ENCODE measurements at places on chromosomes 6 and 20.

DNA sequence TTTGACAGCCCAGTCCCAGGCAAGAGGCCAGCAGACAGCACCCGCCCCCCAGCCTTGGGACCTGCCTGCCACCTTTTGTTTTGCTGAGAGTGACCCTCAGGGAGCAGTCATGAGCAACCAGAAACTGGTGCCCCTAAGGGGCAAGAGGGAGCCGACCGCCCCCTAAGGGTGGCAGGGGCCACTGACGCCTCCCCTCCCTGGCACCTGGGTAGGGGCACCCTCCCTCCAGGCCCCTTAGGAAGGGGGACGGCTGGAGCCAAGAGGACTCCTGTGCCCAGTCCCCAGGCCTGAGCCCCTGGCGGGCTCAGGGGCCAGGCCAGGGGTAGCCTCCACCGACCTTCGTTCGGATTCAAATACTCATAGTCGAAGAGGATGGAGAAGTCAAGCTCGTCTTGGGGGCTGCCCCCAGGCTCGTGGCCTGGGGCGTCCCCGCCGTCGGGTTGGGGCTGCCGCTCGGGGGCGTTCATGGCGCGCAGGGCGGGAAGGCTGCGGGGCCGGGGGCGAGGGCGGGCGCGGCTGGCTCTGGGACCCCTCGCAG is 417 bp downstream of the NFATC2 start:
- no peak for DNase-seq

- DNase-seq, result no peak
Observed at GRCh38 chr6:16405375-16405774, 167.0 kb downstream of the GMPR start.

- no peak for DNase-seq
Observed at GRCh38 chr6:134247231-134247833, 70.6 kb downstream of the SGK1 start.

GRCh38 chr20:539191-539590 is 4.4 kb downstream of the CSNK2A1 start:
- DNase-seq, result no peak

DNA sequence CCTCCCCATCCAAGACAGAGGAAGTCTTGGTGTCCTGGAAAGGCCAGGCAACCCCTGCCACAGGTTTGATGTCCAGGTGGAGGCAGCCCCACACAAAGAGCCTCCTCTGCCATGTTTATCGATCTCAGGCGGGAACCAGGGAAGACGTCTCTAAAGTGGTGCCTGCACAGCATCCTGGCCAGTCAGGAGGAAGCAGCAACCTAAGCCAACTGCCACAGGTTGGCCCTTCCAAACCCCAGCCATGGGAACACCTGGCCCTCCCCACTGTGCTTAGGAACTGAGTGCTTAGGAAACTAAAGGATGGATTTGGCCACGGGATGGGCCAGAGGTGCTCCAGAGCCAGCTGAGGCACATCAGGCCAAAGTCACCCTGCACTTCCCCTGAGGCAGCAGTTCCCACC is 56.9 kb downstream of the CSE1L start:
- DNase-seq, result no peak

- no peak for DNase-seq
Observed at GRCh38 chr20:18662279-18663040, 74.6 kb downstream of the DTD1 start.

DNA sequence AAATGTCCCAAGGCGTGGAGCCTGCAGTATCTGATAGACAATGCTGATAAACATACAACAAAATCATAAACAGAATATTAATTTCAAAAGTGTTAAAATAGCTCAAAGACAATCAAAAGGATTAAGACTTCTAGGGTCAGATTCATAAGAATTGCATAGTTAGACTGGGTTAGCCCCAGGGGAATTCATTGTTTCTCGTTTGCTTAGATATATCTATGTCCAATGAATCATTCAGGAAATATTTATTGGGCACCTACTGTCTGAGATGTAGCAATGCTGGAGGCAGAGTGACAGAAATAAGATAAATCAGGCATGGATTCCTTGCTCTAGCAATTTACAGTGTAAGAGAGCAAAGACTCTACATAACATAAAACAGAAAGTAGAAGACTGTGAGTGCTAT is 124.4 kb upstream of the PRL start:
- peak; percentile 53 for DNase-seq

- DNase-seq, result peak; percentile 40
Observed at GRCh38 chr6:169274781-169275180, 21.1 kb upstream of the THBS2 start.

DNA sequence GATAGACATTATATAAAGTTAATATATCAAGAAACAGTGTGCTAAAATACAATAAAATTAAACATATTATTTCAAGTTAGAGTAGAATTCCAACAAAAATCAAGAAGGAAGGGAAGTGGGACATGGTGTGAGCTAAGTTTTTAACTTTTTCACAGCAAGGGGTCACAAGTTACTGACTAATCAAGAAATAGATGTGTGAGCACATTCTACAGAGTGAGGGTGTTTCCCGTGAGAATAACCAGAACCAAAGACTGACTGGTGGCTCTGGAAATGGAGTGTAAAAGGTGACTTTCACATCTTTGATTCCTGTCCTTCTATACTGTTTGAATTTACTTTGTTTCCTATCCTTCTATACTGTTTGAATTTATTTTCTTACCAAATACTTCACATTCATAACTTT is 206.6 kb downstream of the TASP1 start:
- DNase-seq, result no peak

- DNase-seq, result no peak
Observed at GRCh38 chr6:21666201-21666691, 72.7 kb downstream of the SOX4 start.

GRCh38 chr6:169253337-169254238 is at the start of gene THBS2:
TSS of gene THBS2 (minus strand) at chr6:169253846. CDS start at chr6:169250784, 3,062 bp downstream.
- DNase-seq, result peak; percentile 99

DNA sequence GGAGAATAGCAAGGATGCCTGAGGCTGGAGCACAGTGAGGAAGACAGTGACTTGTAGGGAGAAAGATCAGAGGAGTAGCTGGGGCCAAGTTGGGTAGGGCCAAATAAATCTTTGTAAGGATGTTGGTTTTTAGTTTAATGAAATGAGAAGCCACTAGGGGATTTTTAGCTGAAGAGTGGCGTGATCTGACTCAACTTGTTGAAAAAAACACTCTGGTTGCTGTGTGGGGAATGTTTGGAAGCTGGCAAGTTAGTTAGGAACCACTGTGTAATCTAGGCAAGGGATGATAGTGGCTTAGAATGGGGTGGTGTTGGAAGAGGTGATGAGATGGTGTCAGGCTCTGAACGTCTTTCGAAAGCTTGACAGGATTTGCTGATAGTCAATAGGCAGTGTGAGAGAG is 176.1 kb upstream of the HDDC2 start:
- DNase-seq, result peak; percentile 10

- no peak for DNase-seq
Observed at GRCh38 chr6:131286469-131287040, 151.3 kb downstream of the AKAP7 start.

DNA sequence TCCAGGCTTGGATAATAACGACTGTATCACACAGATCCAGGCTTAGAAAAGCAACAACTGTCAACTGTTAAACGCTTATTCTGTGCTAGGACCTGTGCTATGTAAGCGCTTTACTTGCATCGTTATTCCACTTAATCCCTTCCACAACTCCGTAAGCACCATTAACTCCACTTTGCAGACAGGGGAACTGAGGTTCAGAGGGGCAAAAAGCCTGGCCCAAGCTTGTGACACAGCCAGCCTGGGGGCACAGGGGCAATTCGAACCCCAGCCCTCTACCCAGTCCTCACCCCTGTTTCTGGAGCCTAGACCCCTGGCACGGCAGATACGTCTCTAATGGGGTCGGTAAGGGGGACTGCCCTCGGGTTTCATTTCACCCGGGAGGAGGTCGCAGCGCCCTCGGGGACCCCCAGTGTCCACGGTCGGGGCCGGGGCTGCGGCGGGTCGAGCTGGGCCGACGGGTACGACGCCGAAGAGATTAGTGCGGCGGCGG is 411 bp downstream of the DSN1 start:
- no peak for DNase-seq

GRCh38 chr6:144870782-144871181 is 585.6 kb downstream of the UTRN start:
- DNase-seq, result no peak

- no peak for DNase-seq
Observed at GRCh38 chr20:15623215-15623614, 950.0 kb downstream of the KIF16B start.

DNA sequence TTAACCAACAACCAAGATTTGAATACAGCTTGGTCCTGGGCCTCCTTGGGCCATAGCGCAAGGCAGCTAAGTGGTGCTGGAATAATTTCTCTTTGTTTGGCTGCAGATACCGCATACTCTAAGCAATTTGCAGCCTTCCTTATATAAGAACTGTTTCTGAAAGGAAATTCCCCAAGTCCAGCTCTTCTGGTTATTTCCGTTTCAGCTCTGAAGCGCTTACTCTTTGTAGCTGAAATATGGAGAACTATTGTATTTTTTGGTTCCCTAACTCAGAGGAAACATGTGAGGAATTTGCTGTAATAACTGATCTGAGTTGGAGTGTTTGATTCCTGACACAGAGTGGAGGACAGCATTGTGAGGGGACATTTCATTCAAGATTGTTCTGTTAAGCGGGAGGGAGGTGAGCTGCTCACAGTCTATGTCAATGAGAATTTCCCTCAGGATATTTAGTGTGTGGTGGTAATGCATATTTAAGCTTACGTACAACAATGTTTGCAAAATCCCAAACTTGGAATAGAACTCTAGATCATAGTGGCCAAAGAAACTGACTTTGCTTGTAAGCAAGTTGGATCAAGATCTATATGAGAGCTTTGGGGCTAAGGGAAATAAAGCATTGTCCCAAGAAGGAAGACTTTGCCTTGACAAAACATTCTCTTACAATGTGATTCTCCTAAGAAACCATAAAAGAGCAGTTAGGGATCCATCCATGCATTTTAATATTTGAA is 576.6 kb upstream of the FLRT3 start:
- DNase-seq, result no peak

- no peak for DNase-seq
Observed at GRCh38 chr6:72712910-72713309, 91.0 kb downstream of the KCNQ5 start.

DNA sequence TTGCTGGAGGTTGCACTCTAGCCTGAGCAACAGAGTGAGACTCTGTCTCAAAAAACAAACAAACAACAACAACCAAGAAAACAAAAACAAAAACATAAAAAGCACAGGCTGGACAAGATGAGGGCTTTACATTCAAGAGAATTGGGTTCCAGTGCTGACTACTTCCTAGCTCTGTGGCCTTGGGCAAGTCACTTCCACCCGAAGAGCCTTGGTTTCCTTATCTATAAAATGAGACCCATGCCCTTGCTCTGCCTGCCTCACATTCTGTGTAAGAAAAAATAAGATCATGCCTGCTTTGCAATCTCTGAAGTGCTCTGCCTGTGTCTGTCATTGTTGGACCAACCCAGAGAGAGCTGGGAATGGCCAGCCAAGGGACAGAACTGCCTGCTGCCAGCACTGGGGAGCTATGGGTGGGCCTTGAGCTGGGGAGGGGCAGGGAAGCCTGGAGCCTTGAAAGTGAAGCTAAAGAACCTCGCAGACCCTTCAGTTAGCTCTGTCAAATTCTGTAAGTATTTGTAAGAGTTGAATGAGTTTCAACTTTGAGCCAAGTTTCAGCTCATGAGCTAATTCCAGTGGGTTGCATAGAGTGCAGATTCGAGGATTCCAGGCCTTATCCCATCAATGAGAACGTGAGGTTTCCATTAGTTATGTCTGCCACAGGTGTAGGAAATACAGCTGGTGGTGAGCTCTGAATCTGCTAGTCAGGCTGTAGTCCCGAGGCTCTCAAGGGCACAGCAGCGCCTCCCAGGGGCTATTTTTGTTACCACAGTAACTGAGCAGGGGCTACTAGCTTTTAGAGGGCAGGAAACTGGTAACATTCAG is 93.2 kb downstream of the DLGAP4 start:
- peak; percentile 28 for DNase-seq

DNA sequence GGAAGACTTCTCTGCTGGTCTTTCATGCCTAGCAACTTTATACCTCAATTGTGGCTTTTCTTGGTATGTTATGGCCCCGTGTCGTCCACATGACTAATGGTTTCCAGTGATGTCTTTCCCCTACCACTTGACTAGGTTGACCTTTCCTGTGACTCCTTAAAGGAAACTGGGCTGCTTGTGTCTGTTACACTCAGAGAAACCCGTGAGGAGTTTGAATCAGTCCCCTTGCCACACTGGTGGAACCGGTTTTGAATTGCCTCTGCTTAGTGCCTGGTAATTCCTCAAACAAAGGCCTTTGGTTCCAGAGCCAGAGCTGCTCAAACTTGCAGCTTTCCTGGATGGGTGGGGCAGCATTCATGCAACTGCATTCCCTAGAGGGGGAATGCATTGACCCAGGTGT is 21.9 kb downstream of the ECT2L start:
- peak; percentile 76 for DNase-seq

- DNase-seq, result peak; percentile 91
Observed at GRCh38 chr6:16669227-16669626, 92.0 kb downstream of the ATXN1 start.

DNA sequence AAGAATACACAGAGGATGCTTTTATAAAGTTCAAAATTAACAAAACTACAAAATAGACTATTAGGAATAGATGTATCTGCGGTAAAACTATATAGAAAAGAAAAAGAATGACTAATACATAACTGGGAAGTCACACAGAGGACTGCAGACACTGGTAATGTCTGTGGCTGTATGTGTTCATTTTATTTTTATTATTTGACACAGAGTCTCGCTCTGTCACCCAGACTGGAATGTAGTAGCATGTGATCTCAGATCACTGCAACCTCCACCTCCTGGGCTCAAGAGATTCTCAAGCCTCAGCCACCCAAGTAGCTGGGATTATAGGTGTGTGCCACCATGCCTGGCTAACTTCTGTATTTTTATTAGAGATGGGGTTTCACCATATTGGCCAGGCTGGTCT is 38.9 kb downstream of the ESF1 start:
- no peak for DNase-seq

- DNase-seq, result no peak
Observed at GRCh38 chr6:39243809-39244208, 14.5 kb upstream of the KCNK5 start.

- DNase-seq, result no peak
Observed at GRCh38 chr6:69868961-69869360, 2.6 kb downstream of the COL19A1 start.

DNA sequence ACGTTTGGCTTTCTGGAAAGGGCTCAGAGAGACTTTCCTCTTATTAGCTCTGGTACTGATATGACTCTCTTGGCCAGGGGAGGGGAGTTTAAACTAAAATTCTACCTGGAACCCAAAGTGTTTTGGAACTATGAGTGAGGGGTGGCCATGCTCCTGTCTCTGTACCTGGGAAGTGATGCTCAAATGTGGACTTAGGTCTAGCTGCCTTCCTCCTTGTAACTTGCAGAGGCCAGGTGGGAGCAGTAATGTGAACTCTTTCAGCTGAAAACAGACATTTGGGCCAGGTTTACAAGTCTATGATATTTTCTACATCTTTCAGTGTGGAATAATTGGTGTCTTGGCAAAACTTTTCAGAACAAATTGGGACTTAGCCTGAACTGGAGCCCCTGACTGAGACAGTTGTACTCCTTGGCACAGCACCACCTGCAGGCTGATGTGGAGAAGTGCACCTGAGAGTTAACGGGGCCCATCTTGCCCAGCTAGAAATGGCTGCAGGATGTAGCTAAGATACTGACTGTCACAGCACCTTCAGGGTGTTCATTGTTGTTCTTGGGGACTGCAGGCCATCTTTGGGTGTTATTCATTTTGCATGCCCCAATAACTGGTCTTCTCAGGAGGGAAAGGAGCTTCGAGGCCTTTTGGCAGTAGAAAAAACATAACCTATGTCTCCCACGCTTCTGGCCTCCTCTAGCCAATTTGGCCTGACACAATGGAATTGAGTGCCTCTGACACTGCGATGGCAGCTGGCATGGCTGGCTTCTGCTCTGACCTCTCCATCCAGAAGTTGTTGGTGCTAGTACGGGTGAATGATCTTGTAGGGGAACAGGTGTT is 37.1 kb downstream of the CD109 start:
- DNase-seq, result peak; percentile 83

All from fibroblast of mammary gland (primary cell).